ENCODE measurements at places on chromosomes 2 and 18. TPM values are rescaled to one million over a fixed set of nuclear protein-coding genes. Genes with fewer than 3 reads are reported as not detected.

Gene ITSN2
- 61.0 TPM for total RNA-seq

Gene CTAGE1
- total RNA-seq, result not detected

Gene NPHP1
- 1.9 TPM for total RNA-seq

Gene HTR2B
- total RNA-seq, result not detected

Gene TMEM198
- 2.6 TPM for total RNA-seq

Gene FAM124B
- total RNA-seq, result 0.39 TPM

Gene COL3A1
- not detected for total RNA-seq

Gene SLC25A12
- 15.1 TPM for total RNA-seq

Gene ATP6V1C2
- not detected for total RNA-seq

Gene GCC2
- total RNA-seq, result 43.6 TPM

Gene EIF2AK3
- 14.2 TPM for total RNA-seq

Gene WNT6
- 0.31 TPM for total RNA-seq

Gene MEP1B
- total RNA-seq, result 0.10 TPM

Gene VWA3B
- not detected for total RNA-seq

Gene DNAJC5G
- total RNA-seq, result not detected

Gene GPAT2
- total RNA-seq, result 15.4 TPM

Gene NEB
- 0.14 TPM for total RNA-seq

Gene CAVIN2
- total RNA-seq, result not detected

Gene SERPINB3
- not detected for total RNA-seq

Gene GALR1
- not detected for total RNA-seq

Gene PLA2R1
- total RNA-seq, result not detected

Gene CERS6
- total RNA-seq, result 8.9 TPM

Gene GPR45
- not detected for total RNA-seq

Gene SERPINB12
- total RNA-seq, result not detected

Gene OR6B2
- not detected for total RNA-seq

Gene PHOSPHO2
- 2.6 TPM for total RNA-seq

Gene REG1B
- not detected for total RNA-seq

Gene LHCGR
- total RNA-seq, result not detected

Gene CYP26B1
- total RNA-seq, result not detected

Gene ZBTB7C
- total RNA-seq, result not detected

Gene SPEG
- total RNA-seq, result 1.7 TPM

Gene KLHL41
- not detected for total RNA-seq

Gene IKZF2
- total RNA-seq, result 8.1 TPM

Gene RPRM
- not detected for total RNA-seq

Gene NIF3L1
- total RNA-seq, result 32.7 TPM

Gene SLC23A3
- total RNA-seq, result 1.1 TPM

Gene GCG
- not detected for total RNA-seq

Gene SLC9A4
- 0.10 TPM for total RNA-seq

Gene ANKRD62
- not detected for total RNA-seq

Gene CAPN14
- 0.39 TPM for total RNA-seq

Gene CENPA
- 36.7 TPM for total RNA-seq

Gene TEX44
- total RNA-seq, result not detected

Gene ATP6V1B1
- not detected for total RNA-seq

Data from activated CD4-positive, alpha-beta memory T cell treated with anti-CD3 and anti-CD28 coated beads for 36 hours (primary cell).